ENCODE measurements at places on chromosomes 12 and 14.

GRCh38 chr12:114916541-114916940 lies 232.6 kb upstream of the TBX3 start:
- no peak for DNase-seq

- no peak for DNase-seq
Measured at GRCh38 chr12:6031001-6031400, 85.9 kb upstream of the ANO2 start.

DNA sequence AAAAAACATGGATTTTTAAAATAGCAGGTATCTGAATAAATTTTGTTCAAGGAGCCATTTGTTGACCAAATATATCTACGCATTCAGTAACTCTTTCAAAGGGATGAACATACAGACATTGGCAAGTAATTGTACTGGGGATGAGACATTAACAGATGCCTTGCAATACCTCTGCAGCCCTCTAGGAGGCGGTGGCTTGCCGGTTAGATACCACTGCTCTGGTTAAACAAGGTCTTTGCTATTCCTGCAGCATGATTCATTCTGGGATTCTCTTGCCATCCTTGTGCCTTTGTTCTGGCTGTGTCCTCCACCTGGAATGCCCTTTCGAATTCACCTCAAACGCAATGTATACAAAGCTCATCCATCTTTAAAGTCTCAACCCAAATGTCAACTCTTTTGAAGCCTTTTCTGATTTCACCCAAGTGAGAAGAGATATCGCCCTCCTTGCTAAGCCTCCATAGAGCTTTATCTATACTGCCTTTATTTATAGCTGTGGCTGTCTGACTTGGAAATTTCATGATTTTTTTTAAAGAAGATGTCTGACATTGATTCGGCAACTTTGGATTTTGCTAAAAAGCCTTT lies 131.0 kb upstream of the SRRM4 start:
- peak; percentile 54 for DNase-seq

GRCh38 chr14:48849741-48850322 lies 736.3 kb downstream of the RPS29 start:
- no peak for DNase-seq

GRCh38 chr14:38629412-38629811 lies 373.5 kb upstream of the CLEC14A start:
- no peak for DNase-seq

DNA sequence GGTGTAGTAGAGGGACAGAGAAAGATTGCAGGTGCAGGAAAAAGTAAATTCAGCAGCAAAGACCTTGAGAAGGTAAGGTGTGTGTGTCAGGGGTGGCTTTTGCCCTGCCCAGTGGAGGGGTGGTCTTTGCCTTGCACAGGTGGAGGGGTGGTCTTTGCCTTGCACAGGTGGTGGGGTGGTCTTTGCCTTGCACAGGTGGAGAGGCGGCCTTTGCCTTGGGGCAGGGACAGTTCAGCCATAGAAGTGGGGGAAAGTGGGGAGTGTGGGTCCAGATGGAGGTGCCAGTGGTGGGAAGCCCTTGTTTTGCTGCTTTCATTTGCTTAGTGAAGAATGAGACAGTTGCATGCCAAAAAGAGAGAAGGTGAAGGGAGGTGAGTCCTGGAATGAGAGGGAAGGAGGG lies 65.7 kb downstream of the PRMT8 start:
- no peak for DNase-seq

DNA sequence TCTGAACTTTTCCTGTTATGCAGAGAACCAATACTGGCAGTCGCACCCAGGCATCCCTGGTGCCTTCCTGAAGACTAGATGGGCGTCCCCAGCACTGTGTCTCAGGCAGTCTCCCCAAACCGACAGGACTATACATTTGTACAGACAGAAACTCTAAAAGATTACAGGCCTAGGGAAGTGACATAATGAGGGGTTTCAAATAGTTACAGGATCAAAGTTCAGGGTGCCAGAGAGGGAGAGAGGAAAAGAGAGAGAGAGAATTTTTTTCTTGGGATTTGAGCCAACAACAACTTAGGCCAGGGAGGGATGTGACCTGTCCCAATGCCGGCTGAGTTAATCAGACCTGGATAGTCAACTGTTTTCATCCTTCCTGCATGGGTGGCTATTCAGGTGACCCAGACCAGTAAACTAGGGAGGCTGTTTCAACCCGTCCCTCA lies 9.3 kb upstream of the GMFB start:
- DNase-seq, result no peak

- no peak for DNase-seq
Measured at GRCh38 chr14:53411125-53411524, 258.0 kb upstream of the DDHD1 start.

DNA sequence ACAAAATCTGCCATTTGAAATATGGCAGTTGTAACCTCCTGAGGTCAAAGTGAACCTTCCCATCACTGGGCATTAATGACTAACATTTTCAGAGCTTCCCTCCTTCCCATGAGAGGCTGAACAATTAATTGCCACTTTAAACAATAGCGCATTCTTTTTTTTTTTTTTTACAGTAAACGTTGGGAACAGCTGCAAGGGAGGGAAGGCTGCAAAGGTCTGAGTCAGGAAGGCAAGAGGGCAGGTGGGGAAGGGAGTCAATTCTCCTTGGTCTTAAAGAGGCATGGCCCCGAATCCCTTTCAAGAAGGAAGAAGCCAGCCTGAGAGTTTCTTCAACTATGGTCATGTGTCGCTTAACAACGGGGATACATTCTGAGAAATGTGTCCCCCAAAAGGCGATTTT lies 41.0 kb upstream of the PLEKHG3 start:
- DNase-seq, result no peak

GRCh38 chr14:53880761-53881160 lies 75.9 kb downstream of the BMP4 start:
- no peak for DNase-seq

DNA sequence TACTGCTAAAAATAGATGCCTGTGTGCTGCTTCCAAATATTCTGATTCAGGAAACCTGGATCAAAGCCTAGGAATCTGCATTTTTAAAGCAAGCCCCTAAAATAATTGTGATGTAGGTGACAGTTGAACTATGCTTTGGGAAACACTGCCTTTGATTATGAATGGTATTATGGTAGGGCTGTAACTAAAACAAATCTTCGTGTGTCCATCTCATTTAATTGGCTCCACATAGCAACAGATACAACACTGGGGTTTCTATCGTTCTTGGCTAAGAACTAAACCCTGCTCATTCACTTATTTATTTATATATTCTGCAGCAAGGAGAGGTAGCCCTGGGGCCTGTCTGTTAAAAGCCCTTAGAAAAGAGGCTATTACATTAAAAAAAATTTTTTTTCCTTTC lies 23.0 kb upstream of the ITGA5 start:
- no peak for DNase-seq

GRCh38 chr12:113994051-113994450 lies 27.9 kb upstream of the RBM19 start:
- no peak for DNase-seq

DNA sequence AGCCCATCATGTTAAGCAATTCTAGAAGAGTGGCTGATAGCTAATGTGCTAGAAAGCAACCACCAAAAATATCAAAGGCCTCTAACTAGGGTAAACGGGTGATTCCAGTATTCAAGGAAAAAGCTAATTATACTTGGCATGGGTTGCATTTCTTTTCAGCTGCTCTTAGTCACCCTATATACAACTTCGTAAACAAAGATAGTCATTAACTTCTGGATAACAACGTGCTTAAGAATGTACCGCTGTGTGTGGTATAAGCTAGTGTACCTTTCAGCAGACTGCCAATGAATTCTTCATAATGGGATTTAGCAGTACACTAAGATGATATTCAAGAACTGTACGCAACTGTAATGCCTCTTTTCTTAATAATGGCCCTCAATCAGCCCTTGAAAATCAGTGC lies 42.2 kb upstream of the SLC6A13 start:
- no peak for DNase-seq

DNA sequence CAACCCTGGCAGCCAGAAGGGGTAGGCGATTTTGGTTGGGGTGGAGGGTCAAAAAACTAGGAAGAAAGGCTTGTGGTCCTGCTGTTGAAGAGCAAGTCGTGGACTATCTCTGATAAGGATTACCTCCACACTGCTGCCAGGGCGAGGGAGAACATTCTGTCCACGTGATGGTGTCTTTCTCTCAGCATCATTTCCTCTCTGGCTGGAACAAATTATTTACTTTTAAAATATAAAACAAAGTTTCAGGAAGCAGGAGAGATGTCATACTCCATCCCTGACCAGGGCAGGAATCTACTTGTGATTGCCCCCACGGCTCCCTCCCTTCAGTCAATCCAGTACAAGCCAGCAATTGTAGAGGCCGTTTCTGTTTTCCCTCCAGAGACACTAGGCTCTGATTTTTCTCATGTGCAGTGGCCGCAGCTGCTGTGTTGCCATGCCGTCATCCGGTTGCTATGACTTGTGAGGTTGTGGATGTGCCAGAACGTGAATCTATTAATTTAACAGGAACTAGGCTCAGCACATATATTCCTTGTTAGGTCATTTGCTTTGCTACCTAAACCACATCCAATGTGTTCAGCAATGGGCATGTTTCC lies 61.5 kb upstream of the PTGR2 start:
- DNase-seq, result no peak

GRCh38 chr12:45284096-45284901 lies 68.4 kb downstream of the ANO6 start:
- no peak for DNase-seq

- no peak for DNase-seq
Measured at GRCh38 chr12:32589165-32589865, 89.8 kb upstream of the DNM1L start.
